Adipocyte (in vitro differentiated cells): ENCODE measurements at places on chromosomes 7 and 10.

DNA sequence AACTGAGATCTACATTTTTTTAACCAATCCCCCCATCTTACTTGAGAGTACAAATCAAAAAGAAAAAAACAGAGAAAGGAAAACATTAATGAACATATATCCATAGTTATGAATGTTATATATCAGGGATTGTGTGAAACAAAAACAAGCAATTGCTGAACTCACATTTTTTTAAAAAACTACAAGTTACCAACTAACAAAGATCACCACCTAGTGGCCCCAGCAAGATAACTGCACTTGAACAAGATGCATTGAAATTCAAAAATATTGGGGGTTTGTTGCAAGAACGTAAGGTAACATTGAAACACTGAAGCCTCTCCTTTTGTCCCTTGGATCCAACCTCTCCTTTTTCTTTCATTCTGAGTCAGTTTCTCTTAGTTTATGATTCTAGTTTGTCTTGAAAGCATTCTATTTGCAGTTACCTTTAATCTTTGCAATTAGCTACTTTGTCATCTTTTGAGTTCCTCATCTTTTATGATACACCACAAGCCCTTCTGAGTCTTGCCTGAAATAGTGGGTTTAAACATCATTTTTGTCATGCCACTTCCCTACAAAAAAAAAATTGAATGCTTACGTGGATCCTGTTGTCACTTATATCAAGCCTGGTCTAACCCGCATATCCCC lies 87.3 kb upstream of the TES start:
- peak; percentile 82 for DNase-seq

DNA sequence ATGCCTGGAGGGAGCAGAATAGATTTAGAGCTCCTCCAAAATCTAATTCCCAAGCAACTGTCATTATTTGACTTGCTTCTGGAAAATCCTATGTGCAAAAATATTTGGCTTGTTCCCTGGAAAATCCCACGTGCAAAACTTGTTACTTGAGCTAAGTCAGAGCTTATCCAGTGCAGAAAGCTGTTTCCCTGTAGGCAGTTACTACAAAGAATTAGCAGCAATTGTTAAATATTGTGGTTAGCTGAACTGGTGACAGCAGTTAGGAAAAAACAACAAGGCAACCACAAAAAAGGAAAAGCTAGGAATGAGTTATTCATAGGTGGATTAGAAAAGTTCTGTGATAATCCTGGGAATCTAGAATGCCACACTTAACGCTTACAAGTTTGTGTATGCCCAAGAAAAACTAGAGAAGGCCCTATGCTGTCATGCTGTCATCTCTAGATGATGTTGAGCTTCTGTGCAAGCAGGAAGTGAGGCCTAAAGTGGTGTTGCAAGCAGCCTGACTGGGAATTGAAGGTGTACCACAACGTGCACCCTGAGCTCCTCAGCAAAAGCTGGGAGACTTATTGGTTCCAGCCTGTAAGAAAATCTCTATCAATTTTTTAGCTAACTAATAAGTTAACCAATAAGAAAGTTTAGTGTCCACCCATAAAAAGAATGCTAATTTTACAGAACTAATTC lies 738.6 kb upstream of the LRRTM3 start:
- DNase-seq: no peak

DNA sequence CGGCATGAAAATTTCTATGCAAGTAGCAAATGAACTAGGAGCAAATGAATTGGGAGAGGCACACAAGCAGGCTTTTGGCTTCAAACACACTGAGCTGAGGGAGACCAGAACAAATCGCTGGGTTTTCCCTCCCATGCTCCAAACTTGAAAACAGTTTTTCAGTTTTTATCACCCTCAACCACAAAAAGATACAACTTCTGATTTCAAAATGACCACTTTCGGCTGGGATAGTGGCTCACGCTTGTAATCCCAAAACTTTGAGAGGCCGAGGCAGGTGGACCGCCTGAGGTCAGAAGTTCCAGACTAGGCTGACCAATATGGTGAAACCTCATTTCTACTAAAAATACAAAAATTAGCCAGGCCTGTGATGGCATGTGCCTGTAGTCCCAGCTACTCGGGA lies 9.0 kb upstream of the CHUK start:
- DNase-seq: no peak

DNA sequence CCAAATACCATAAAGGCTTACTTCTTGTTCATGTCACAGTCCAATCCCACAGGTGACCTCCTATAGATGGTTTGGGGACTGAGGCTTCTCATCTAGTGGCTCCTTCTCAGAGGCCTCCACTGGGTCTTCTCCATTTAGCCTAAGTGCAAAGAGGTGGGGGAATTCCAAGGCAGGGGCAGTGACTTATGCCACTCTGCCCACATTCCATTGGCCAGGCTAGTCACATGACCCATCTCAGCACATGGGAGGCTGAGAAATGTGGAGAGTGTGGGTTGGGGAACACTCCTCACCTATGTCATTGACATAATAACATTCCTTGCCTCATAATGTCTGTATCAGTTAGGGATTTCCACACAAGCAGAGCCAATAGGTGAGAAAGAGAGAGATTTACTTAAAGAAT lies 104.3 kb upstream of the PLXNA4 start:
- DNase-seq: no peak

DNA sequence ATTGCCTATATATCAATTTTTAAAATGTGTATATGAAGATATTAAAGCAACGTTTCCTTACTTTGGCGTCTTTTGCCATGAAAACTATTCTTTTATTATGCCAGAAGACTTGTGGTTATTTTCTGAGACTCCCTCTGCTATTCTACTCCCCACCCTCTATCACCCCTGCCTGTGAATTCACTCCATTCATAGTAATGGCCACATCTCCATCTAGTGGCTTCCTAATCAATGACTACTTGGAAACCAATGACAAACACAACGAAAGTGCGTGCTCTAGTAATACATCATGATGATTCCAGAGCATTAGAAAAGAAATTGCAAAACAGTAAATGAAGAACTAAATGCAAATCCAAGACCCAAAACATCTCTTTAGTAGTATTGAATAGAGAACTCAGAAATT lies 186.7 kb upstream of the HGF start:
- peak; percentile 62 for DNase-seq

DNA sequence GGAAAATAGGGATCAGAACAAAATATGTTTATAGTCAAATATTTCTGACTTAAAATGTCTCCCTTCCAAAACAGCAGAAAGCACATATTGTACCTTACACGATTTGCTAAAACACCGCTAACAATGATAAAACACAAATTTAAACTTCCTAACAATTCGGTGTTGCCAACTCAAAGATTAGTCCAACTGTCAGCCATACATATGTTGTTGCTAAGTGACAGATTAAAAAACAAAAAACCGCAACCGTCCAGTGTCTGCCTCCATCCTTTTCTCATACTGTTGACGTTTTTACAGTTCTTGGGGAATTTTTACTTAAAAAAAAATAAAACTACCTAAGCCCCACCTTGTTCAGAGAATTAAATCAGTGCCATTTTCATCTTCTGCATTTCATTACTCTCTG lies 118.0 kb downstream of the RAB11FIP2 start:
- DNase-seq: no peak

- no peak for DNase-seq
These were observed 193.1 kb downstream of the RNLS start for GRCh38 chr10:88390041-88390440.

GRCh38 chr10:103125323-103126267 lies 67.5 kb downstream of the NT5C2 start:
- no peak for DNase-seq

- DNase-seq: no peak
These were observed 290.8 kb upstream of the COBL start for GRCh38 chr7:51607447-51607846.

- peak; percentile 82 for DNase-seq
These were observed 237.8 kb downstream of the SEMA3E start for GRCh38 chr7:83410989-83411591.

- no peak for DNase-seq
These were observed 1034.5 kb upstream of the LRRTM3 start for GRCh38 chr10:65891073-65891981.

GRCh38 chr10:13942035-13942434 lies 355.3 kb downstream of the PRPF18 start:
- DNase-seq: no peak

- DNase-seq: no peak
These were observed 190.2 kb downstream of the REEP3 start for GRCh38 chr10:63711361-63711760.

DNA sequence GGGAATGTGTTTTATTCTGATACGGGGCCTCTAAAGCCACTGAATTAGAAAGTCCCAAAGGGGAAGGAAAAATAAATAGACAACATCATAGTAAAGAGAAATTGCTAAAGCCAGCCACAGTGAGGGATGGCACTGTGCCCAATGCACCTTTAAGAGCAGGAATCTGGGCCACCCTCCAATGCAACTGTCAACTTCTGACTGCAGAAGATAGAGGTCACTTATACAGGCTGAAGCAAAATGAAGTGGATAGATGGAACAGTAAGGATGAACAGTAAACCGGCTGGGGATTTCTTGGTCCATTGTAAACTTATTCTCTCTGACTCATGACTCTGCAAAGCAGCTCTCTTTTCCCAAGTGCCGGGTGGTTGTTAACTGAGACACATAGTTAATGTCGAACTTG lies 54.0 kb upstream of the KCNIP2 start:
- DNase-seq: peak; percentile 30

GRCh38 chr10:114541081-114541796 lies 116.8 kb downstream of the ABLIM1 start:
- peak; percentile 75 for DNase-seq

- no peak for DNase-seq
These were observed 10.5 kb upstream of the CXCL12 start for GRCh38 chr10:44395396-44395795.

DNA sequence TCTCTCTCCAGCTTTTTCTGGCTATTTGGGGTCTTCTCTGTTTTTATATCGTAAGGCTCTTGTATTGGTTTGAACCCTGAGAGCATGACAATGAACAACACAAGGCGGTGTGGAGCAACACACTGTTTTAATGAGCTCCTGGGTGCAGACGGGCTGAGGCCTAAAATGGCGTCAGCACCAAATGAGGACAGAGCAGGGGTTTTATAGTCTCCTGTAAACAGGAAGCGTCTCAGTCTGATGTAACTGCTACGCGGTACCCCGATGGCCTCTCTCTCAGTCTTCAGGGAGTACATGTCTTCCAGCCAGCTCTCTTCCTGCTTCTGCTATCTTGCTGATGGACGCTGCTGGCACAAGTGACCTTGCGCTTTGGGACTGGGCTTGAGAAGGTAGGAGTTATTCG lies 95.9 kb upstream of the CCDC71L start:
- DNase-seq: no peak

- no peak for DNase-seq
These were observed 12.5 kb upstream of the TMEM72 start for GRCh38 chr10:44898665-44899064.

GRCh38 chr10:19654576-19654975 lies 161.7 kb upstream of the PLXDC2 start:
- peak; percentile 57 for DNase-seq

- DNase-seq: no peak
These were observed 575.6 kb downstream of the KIF20B start for GRCh38 chr10:90276894-90277475.
